NCI-H524 (cell line): ENCODE measurements at places on chromosomes 12 and 14.

DNA sequence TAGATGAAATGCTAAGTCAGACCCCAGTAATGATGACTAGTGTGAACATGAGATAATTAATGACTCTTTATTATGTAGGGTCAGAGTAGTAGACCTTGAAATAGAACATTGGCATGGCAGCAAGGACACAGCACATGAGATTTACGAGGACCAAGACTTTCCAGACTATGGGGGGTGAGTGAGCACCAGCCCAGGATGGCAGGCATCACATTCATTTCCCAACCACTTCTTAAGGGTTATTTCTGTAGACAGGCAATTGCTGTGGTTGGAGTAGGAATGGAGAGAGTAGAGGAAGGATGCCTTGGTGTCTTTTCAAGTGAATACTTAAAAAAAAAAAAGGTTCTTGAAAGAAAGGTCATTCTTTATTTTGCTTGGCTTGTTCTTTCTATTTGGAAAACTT lies 189.4 kb upstream of the DYRK2 start:
- DNase-seq: no peak

DNA sequence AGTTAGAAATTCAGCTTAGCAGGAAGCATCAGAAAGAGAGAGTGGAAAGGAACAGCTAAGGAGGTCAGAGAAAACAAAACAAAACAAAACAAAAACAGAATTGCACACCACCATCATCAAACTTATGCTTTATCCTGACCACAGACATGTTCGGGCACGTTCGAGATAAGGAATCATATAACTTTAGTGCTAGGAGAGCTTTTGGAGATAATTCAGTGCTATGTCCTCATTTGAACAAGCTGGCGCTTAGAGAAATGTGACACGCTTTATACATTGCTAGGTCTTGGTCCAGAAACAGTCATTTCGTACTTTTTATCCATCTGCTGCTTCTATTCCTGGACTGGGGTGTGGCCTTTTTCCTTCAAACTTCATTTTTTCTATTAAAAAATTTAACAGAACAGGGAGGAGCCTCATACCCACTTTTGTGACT lies 213.1 kb downstream of the PTPRO start:
- no peak for DNase-seq

GRCh38 chr12:20047901-20048300 lies 320.4 kb upstream of the PDE3A start:
- DNase-seq: no peak

- DNase-seq: no peak
Observed at GRCh38 chr12:98456041-98456440, 59.3 kb upstream of the TMPO start.

DNA sequence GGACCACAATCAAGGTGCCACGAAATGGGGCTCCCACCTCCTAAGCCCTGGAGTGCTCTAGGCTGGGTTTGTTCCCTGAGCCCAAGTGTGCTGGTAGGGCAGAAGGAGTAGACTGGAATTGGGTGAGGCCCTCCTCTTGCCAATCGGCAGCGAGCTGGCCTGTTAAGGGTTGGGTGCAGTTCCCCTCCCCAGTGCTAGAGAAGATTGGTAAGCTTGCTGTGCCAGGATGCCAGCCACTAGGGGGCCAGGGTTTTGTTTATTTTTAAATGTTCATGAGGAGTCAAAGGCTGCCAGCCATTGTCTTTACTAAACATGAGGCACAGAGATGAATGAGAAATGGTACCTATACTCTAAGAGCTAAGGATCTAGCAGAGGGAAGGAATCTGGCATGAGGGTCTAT lies 79.7 kb downstream of the SPTB start:
- peak; percentile 31 for DNase-seq

- DNase-seq: no peak
Observed at GRCh38 chr14:61525293-61526011, 169.9 kb upstream of the HIF1A start.

- no peak for DNase-seq
Observed at GRCh38 chr12:69922999-69923398, 98.0 kb downstream of the MYRFL start.

GRCh38 chr14:24432259-24433131 lies 2.7 kb downstream of the KHNYN start:
- DNase-seq: no peak

DNA sequence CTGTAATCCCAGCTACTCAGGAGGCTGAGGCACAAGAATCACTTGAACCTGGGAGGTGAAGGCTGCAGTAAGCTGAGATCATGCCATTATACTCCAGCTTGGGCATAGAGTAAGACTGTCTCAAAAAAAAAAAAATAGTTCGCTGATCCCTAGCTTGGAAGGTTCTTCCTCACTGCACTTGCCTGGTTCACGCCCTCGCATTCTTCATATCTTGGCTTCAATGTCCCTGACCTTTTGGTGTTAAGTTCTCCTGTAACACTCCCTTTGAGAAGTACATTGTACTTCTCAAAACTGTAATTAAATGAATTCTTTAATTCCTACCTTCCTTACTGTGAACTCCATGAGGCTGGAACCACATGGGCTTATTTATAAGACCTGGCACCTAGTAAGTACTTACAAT lies 16.5 kb upstream of the TPCN1 start:
- DNase-seq: no peak

DNA sequence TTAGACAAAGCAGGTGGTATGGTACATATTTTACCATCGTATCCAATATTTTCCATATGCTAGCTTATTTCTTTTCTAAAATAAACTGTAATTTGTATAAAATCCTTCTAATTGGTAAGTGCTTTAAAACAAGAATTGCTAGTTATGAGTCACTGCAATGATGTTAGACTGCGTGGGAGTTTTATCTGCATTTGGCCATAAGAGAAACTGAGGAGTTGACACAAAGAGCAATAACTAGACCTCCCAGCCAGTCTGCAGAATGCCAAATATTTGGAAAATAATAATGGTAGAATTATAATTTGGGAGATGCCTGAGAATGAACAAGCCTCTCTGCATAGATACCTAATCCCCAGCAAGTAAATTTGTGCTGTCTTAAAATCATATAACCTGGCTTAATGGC lies 61.7 kb upstream of the PTPRR start:
- DNase-seq: no peak

DNA sequence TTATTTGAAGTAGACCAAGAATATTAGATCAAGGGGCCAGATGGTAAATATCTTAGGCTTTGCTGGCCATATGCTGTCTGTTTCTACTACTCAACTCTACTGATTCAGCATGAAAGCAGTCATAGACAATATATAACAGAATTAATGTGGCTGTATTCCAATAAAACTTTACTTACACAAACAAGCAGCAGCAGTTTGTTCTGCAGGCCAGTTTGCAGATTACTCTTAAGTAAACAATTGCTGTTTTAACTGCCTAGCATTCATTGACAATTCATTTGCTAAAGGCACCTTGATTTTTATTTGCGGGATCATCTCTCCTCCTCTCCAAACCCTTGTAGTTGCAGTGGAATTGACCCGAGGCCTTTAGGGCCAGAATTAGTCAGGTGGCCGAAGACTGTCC lies 94.1 kb upstream of the GARIN6 start:
- peak; percentile 78 for DNase-seq

- DNase-seq: no peak
Observed at GRCh38 chr14:50008562-50008961, 107.8 kb downstream of the VCPKMT start.

DNA sequence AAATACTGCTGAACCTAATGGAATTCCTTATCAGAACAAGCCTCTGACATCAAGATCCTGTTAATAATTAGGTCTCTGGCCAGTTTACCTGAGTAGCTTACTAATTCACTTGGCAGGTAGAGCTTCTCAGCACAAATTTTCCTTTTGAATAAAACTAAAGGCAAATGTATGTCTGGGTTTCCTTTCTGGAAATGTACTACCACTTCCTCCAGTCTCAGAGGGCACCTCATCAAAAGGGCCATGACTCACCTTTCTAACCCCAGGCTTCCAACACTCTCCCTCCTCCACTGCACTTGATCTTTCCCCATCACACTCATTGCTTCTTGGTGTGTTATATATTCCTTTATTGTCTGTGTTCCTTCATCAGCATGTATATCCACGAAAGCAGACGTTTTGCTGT lies 90.5 kb downstream of the SLC2A13 start:
- no peak for DNase-seq

GRCh38 chr12:88960213-88960878 lies 380.1 kb upstream of the KITLG start:
- DNase-seq: no peak

DNA sequence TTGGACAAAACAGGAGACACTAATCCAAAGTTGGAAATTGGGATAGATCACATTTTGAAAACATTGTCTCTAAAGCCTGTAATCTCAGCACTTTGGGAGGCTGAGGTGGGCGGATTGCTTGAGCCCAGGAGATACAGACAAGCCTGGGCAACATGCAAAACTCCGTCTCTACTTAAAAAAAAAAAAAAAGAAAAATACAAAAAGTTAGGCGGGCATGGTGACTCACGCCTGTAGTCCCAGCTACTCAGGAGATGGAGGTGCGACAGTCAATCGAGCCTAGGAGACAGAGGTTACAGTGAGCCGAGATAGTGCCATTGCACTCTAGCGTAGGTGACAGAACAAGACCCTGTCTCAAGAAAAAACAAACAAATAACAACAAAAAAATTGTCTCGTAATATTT lies 152.1 kb downstream of the MGAT4C start:
- DNase-seq: no peak

- no peak for DNase-seq
Observed at GRCh38 chr14:92573761-92574498, 60.3 kb downstream of the RIN3 start.
